ENCODE measurements at places on chromosomes 12 and 14. TPM values are rescaled to one million over a fixed set of nuclear protein-coding genes. Genes with fewer than 3 reads are reported as not detected.

The E2F7 gene
- total RNA-seq, result 6.6 TPM

- DNase-seq, result no peak
Measured at GRCh38 chr12:12474931-12475795, 87.5 kb downstream of the DUSP16 start.

- DNase-seq, result no peak
Measured at GRCh38 chr12:91059211-91059610, 1.4 kb upstream of the KERA start.

DNA sequence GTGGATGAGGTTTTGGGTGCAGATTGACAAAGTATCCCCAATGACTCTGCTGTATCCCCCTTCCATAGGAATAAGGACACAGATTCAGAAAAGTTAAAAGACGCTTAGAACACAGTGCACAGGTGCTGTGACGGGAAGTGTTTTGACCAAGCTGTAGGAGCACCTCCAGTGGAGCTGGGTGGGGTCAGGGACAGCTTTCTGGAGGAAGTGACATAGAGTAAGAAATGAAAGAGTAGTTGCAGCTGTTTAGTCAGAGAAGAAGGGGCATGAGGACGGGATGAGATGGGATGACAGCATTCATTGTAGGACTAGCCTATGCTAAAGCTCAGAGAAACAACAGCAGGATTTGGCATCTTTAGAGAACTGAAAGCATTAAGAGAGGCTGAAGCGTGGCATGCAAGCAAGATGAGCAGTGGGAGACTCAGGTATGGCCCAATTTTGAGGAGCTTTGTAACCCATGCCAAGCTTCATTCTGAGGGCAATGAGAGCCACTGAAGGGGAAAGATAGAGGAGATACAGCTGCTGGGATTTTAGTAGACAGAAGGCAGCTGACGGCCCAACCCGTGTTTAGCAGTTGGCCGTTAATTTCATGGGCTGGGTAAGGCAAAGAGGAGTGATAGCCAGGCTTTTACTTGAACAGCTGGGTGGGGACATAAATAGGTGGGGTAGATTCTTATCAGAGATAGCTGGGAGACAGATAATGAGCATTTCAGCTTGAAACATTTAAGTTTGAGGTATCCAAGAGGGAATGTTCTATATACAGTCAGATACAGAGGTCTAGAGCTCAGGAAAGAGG is 131.8 kb upstream of the KRAS start:
- DNase-seq, result no peak

DNA sequence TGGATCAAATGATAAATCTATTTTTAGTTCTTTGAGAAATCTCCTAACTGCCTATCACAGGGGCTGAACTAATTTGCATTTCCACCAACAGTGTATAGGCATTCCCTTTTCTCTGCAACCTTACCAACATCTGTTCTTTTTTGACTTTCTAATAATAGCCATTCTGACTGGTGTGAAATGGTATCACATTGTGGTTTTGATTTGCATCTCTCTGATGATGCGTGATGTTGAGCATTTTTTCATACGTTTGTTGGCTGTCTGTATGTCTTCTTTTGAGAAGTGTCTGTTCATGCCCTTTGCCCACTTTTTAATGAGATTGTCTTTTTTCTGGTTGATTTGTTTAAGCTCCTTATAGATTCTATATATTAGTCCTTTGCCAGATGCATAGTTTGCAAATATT is 67.1 kb downstream of the IFNG-AS1 start:
- DNase-seq, result no peak

GRCh38 chr12:102977945-102978706 is 20.7 kb downstream of the ASCL1 start:
- DNase-seq, result no peak

- no peak for DNase-seq
Measured at GRCh38 chr12:90229407-90230170, 521.0 kb upstream of the ATP2B1 start.

The KLRC2 gene
- total RNA-seq, result 6.3 TPM

The SYNE2 gene
- total RNA-seq, result 197 TPM

The MYF5 gene
- not detected for total RNA-seq

DNA sequence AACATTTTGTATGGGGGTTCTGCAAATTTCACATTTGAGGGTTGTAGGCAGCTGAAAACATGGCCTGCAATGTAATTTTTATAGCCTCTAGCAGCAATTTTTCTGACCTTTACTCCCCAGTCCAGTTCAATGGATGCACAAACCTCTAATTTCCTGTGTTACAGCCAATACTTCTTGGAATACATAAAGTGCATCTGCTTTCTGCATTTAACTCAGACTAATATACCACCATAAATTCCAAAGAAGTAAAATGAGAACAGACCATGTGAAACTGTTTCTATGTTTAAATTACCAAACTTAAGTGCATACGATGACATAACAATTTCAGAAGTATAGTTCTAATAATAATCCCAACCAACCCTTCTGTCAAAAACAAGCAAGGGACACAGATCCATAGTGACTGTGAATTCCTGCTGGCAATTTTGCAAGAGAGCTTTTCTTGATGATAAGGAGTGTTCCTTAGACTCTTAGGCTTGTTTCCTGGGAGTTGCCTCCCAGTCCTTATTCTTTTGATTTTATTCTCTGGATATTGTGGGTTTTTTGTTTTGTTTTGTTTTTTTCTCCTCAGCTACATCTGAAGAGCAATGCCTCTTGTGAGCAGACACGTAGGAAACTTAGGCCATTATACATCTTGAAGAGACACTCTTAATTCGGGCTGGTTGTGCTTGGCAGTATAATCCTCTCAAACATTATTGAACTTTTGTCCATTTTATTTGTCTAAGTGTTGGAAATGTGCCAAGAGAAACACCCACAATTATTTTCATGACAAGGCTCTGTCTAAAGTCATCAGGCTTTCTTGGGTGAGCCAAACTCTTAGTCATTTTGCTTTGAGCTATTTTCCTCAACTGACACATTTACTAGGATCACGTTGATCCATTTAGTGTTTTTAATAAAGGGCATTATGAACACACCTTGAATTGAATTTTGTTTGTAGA is 51.3 kb upstream of the RERGL start:
- DNase-seq, result no peak

GRCh38 chr12:50597200-50598195 is 92.7 kb downstream of the DIP2B start:
- DNase-seq, result no peak

Data from esophagus squamous epithelium (tissue), 5 donors.